ENCODE measurements at places on chromosomes 7 and 10. TPM values are rescaled to one million over a fixed set of nuclear protein-coding genes. Genes with fewer than 3 reads are reported as not detected.

Gene LIPM
- total RNA-seq = 0.18 TPM

Gene MARVELD1
- 16.3 TPM for total RNA-seq

Gene NKX2-3
- not detected for total RNA-seq

Gene HTR5A
- not detected for total RNA-seq

Gene HILPDA
- 15.2 TPM for total RNA-seq

Gene ZNF33A
- total RNA-seq = 22.7 TPM

Gene NME8
- total RNA-seq = not detected

Gene BEND7
- total RNA-seq = 16.2 TPM

Gene OR9A2
- total RNA-seq = not detected

Gene UPK3BL2
- 3.1 TPM for total RNA-seq

Gene SPDYE8
- total RNA-seq = not detected

Gene STOX1
- total RNA-seq = 0.68 TPM

Gene PDE6C
- total RNA-seq = not detected

Gene CUEDC2
- total RNA-seq = 66.3 TPM

Gene TMEM236
- 0.94 TPM for total RNA-seq

Gene H2BK1
- not detected for total RNA-seq

Gene SORBS1
- total RNA-seq = 617 TPM

Gene TFEC
- total RNA-seq = 3.5 TPM

Gene FEZF1
- not detected for total RNA-seq

Gene PRSS37
- not detected for total RNA-seq

Gene AGBL3
- 1.7 TPM for total RNA-seq

Gene MASTL
- total RNA-seq = 3.1 TPM

Gene TMEM213
- total RNA-seq = not detected

Gene AKR1C8
- total RNA-seq = 0.68 TPM

Gene PPIF
- 155 TPM for total RNA-seq

Gene ENTPD1
- 18.5 TPM for total RNA-seq

Gene HYAL4
- total RNA-seq = not detected

Gene CALY
- not detected for total RNA-seq

Gene LBX1
- not detected for total RNA-seq
